Dermis blood vessel endothelial cell (primary cell): ENCODE measurements at places on chromosomes 7 and 10.

DNA sequence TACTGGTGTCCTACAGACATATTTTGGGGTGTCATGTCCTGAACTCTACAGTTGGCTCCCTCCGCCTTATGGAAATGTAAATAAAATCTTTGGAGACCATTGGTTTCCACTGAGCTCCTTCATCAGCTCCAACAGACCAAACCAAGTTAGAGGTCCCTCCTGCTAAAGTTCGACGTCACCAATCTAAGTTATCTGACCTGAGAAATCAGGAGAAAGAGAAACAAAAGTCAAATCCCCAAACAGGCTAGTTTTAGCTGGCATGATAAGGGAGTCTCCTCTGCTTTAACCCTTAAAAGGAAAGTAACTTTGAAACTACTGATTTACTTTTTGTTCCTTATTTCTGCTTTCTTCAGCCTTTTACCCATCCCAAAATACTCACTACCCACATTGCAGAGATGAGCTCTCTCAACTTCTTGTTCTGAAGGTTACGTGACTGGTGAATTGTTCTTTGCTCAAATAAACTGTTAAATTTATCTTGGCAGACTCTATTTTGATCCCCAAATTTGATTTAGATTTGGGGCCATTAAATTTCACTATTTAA, 39.9 kb downstream of the AVL9 start:
- no peak for DNase-seq

- DNase-seq = no peak
Observed at GRCh38 chr10:70509757-70510147, 31.2 kb downstream of the PALD1 start.

- DNase-seq = no peak
Observed at GRCh38 chr10:53458007-53458406, 685.4 kb upstream of the MBL2 start.

DNA sequence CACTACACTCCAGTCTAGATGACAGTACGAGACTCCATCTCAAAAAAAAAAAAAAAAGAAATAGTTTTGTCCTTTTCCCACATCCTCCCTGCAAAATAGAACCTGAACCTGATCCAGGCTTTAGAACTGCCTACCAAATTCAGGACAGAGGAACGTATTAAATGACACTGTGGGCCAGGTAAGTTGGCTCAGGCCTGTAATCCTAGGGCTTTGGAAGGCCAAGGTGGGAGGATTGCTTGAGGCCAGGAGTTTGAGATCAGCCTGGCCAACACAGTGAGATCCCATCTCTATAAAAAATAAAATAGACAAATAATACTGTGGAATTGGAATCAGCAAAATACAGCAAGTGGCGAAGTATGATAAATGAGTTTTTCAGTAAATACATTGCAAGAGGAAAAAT, 10.0 kb upstream of the BNIP3 start:
- DNase-seq = no peak

GRCh38 chr7:102248456-102249395, 37.9 kb upstream of the SH2B2 start:
- no peak for DNase-seq

DNA sequence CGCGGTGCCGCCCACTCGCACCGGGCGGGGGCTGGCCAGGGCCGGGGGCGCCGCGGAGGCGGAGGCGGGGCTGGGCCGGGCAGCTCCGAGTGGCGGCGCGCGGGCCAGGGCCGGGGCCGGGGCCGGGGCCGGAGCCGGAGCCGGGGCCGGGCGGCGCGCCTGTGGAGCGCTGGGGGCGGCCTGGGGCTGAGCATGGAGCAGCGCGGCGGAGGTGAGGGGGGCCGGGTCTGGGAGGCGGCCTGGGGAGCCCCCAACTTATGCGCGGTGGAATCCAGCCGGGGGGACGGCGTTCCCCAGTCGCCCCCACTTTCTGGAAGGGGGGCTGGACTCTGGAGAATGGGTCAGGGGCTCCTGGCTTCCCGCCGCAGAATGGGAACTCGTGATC, at the start of gene LZTS2:
Gene LZTS2, plus strand, starts transcription at position 67 of the 385 bp plus-strand sequence. CDS start 2,731 bp downstream, outside the sequence.
- no peak for DNase-seq

DNA sequence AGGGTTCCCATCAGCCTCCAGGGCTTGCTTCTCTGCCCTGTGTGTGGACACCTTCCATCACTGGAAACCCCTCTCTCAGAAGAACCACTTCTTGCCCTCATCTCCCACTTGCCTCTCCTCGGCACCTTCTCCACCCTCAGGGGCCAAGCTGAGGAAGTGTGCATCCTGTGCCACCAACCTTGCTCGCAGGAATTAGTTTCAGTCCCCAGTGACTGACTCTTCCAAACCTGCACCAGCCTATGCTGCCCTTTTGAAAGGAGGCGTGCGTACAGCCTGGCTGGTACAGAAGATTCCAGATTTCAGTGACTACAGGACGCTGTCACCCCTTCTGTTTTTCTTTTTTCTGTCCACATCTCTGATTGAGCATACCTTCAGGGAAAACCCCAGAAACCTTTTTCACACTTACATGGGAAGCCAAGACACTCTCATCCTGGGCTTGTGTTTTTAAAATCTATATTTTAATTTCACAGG, 67.1 kb downstream of the IKZF1 start:
- DNase-seq = no peak
